ENCODE measurements at places on chromosomes 5 and 9.

DNA sequence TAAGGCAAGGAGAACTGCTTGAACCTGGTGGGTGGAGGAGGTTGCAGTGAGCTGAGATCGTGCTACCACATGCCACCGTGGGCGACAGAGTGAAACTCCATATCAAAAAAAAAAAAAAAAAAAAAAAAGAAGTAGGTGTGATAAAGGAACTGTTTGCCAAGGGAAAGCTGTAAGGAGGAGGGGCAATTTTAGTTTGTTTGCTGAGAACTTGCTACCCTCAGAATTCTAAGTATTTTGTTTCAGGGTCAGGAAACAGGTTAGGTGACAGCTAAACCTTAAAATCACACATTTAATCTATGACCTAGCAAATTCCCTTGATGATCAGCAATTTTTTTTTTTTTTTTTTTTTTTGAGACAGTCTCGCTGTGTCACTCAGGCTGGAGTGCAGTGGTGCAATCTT lies 7.2 kb upstream of the ARRDC3 start:
- DNase-seq, result no peak

DNA sequence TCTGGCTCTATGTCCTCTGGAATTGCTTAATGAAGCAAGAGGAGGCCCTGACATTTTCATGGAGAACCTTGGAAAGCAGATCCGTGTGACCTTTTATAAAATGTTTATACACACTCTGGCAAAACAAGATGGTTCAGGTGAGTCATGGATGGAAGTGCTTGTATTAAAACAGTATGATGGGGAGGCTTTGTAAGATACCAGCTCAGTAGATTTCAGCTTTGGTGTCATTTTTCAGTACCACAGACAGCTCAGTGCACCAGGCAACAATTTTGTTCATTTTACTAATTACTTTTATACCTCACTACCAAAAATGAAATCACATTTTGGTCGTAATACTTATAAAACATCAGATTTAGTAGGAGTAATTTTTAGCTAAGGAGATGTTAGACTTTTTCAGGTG lies 5.2 kb downstream of the KCNN2 start:
- DNase-seq, result no peak

- no peak for DNase-seq
These were observed 36.1 kb downstream of the HMCN2 start for GRCh38 chr9:130301483-130302286.

DNA sequence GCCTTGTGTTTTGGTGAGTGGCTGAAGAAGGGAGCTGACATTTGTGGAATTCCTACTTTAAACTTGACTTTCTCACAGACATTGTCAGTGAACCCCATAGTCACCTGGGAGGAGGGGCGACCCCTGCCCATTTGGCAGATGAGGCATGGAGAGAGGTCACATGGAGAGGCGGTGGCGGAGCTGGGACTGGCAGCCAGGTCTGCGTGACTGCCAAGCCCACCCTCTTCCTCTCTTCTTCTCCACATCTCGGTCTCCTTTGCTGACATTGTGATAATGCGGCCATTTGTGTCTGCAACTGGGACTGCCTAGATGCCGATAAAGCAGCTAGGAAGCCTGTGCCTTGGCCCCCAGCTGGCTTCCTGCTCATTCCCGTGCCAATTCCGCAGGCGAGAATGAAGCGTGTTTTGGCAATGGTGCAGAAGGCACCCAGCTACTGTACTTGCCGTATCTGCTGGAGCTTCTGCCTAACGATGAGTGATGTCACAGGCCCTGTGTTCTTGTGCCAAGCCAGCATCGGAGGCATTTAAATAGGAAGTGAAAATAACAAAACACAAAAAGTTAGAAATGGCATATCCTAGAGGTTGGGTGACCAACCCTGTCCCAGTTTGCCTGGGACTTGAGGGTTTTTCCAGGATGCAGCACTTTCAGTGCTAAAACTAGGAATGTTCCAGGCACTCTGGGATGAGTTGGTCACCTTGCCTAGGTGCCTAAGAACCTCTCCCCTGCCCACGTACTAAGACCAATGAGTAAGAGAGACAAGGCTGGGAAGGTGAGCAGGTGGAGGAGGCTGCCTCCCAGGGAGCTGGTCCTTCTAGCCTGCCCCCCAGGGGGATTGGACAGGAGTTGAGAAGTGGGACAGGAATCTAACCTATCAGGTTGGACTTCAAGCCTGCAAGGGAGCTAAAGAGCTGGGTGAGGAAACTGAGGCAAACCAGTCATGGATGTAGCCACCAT lies 23.6 kb downstream of the OLFML2A start:
- no peak for DNase-seq

DNA sequence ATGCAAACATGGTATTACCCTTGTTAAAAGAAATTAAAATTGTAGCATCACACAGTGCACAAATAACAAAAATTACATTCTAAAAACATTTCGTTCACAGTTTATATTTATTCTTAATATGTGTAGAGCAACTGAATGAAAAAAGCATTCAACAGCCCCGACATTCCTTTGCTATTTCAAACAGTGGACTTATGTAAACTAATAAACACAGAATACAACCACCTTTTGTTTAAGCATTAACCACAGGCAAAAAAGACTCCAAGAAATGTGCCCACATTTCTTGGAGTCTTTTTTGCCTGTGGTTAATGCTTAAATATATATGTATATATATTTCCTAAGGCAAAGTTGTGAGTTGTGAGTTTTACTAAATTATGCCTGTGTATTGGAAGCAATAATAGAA lies 532.5 kb upstream of the DAP start:
- DNase-seq, result no peak

DNA sequence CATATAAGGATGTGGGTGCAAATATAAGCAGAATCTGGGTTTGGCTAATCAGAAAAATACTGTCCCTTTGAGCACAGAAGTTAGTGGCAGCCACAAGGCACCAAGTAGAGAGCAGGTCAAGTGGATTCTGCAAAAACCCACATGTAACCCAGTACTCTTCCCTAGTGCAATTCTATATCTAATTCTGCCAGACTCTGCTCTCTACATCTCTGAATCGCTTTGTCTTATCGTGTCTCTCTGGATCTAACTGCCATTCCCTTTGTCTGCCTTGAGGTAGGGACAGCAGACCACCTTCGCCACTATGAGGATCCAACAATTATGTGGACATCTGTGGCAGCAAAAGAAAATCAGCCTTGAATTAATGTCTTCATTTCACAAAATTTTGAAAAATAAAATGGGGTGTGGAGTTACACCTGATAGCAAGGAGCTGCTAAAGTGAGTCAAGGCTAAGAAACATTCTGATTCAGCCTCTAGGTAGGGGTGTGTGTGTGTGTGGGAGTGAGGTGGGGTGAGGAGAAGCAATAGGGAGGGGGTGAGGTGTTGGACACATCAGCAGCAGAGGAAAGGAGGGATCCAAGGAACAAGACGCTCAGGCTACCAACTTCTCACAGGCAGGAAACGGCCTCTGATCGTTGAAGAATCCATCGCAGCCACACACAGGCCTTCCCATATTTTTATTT lies 33.7 kb upstream of the ZNF366 start:
- DNase-seq, result no peak

DNA sequence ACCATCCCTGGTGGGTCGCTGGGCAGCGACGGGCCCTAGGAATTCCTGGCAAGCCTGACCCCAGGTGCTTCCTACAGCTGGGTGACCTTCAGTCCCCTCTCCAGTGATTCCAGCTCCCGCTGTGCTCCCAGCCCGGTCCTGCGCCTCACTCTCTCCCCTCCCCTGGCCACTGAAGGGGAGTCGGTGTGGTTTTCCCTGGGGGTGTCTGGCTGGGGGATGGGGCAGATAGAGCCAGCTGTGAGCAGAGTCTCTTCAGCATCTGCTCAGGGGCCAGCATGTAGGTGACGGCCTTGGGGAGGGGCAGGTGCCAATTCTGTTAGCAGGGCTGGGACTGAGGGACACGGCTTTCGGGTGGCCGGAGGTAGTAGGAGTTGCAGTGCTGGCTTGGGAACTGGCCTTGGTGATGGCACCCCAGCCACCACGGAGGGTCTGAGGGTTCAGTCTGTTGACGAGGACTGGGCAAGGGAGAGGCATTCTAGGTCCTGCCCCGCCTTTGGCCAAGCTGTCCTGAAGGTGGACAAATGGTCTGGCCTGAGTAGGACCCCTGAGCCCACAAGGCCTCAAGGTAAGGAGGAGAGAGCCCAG lies 3.2 kb downstream of the GPSM1 start:
- no peak for DNase-seq

DNA sequence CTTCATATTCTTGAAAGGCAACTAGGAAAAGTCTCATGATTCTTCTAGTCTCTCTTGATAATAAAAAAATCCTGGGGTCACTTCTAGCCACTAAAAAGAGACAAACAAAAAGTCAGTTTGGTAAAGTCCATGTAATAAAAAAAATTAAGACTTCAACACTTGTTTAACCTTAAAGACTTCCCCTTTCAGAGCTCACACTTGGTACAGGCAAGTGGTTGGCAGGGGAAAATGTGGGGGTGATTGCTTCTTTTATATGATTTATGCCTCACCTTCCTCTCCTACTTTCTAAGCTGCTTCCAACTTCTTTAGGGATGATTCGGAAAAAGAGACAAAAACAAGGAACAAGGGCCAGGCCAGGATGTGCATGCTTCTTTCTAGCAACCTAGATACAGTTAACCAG lies 5.1 kb upstream of the ERCC6L2 start:
- DNase-seq, result no peak

- no peak for DNase-seq
These were observed 140.6 kb upstream of the PRLR start for GRCh38 chr5:35370871-35371270.

GRCh38 chr9:89706731-89707191 lies 101.9 kb downstream of the GADD45G start:
- DNase-seq, result no peak

- DNase-seq, result no peak
These were observed 812 bp downstream of the SREK1 start for GRCh38 chr5:66144834-66145390.

GRCh38 chr9:37034938-37035647 lies 1.0 kb upstream of the PAX5 start:
- DNase-seq, result peak; percentile 66

GRCh38 chr9:75041041-75041440 lies 12.9 kb upstream of the CARNMT1 start:
- DNase-seq, result no peak

DNA sequence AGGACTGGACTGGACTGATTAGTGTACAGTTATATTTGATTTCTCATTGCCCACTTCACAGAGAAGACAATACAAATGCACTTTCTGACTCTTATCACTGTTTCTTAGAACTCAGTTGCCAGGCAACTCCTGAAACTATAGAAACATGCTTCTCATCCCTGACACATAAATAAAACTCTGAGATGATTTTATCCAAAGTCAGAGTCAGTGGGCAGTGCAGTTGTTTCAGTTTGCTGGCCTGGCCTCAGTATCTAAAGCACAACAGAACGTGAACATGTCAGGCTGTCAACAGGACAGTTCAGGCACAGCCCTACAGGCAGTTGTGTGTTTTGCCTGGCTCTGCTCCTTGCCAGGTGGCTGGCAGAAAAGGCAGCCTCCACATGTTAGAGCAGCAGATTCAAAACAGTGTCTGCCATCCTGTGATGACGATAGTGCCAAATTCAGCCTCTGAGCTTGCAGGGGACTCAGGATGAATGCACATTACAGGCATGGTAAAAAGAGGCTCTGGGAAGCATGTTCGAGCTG lies 65.1 kb upstream of the CCDC152 start:
- no peak for DNase-seq

DNA sequence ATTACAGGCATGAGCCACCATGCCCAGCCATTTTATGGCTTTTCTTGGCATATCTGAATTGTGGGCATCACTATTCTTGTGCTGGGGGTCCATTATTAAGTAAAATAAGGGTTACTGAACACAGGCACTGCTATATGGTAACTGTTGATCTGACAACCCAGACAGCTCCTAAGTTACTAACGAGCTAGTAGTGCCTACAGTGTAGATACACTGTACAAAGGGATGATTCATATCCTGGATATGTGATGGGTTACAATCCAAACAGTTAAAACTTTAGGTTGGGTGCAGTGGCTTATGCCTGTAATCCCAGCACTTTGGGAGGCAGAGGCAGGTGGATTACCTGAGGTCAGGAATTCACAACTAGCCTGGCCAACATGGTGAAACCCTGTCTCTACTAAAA lies 4.3 kb downstream of the CD14 start:
- no peak for DNase-seq

DNA sequence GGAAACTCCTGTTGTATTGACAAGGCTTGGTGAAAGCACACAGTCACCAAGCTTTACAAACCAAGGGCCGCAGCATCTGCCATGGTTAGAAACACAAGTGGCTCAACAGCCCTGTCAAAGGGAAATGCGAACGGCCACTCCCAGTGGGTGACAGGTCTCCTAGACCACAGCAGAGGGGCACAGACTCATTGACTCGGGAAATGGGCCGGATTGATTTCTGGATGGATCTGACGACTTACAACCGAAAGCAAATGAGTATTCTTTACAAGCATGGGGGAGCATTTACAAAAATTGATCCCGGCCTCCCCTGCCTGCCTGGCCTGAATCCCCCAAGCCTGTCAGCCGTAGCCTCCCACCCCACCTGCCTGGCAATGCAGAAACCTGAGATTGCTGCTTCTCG lies 48.2 kb downstream of the ADAMTS2 start:
- DNase-seq, result no peak

DNA sequence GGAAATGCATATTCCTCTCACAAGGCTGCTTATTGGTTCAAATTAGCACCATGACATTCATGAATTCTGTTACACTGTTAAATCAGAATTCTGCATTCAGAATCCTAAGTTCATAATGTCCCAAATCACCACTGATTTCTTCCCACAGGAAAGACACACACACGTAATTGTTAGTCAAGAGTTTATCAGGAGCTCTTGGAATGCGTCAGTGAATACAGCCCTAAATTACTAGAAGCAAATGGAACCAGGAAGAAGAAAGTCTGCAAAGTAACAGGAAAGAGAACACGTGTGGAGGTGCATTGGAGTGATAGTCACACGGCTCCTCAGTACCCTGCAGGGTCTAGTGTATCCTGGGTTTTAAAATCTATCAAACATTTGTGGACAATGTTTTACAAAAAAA lies 110.2 kb downstream of the ANXA2R start:
- no peak for DNase-seq

GRCh38 chr5:43281840-43282658 lies 31.2 kb downstream of the HMGCS1 start:
- DNase-seq, result no peak

Data from GM23338 (cell line).